ENCODE measurements at places on chromosomes 6 and 20. TPM values are rescaled to one million over a fixed set of nuclear protein-coding genes. Genes with fewer than 3 reads are reported as not detected.

PREX1 gene
- total RNA-seq, result 79.7 TPM

HLA-G gene
- total RNA-seq, result 3.0 TPM

SLC2A4RG gene
- 38.5 TPM for total RNA-seq

ZC3H12D gene
- total RNA-seq, result 37.7 TPM

BPIFB1 gene
- total RNA-seq, result not detected

FHL5 gene
- total RNA-seq, result not detected

OR12D3 gene
- not detected for total RNA-seq

C6orf15 gene
- total RNA-seq, result not detected

SIRPB1 gene
- total RNA-seq, result 0.83 TPM

PPARD gene
- total RNA-seq, result 26.6 TPM

TCF15 gene
- not detected for total RNA-seq

HCRTR2 gene
- total RNA-seq, result not detected

ADGRF1 gene
- total RNA-seq, result not detected

RAB32 gene
- 0.36 TPM for total RNA-seq

NOTCH4 gene
- total RNA-seq, result 1.2 TPM

FAM210B gene
- total RNA-seq, result 4.5 TPM

BTN3A1 gene
- total RNA-seq, result 34.0 TPM

HS3ST5 gene
- total RNA-seq, result not detected

ARMH2 gene
- total RNA-seq, result 0.40 TPM

EDN3 gene
- 0.09 TPM for total RNA-seq

PPP1R14C gene
- 0.86 TPM for total RNA-seq

MYCT1 gene
- not detected for total RNA-seq

STK4 gene
- total RNA-seq, result 154 TPM

PRR18 gene
- 0.23 TPM for total RNA-seq

WFDC6 gene
- total RNA-seq, result not detected

SLCO4A1 gene
- 68.4 TPM for total RNA-seq

PI3 gene
- total RNA-seq, result not detected

TNFRSF21 gene
- 2.5 TPM for total RNA-seq

NRSN1 gene
- total RNA-seq, result not detected

ZNF341 gene
- 5.0 TPM for total RNA-seq

SLC22A7 gene
- not detected for total RNA-seq

OVOL2 gene
- total RNA-seq, result not detected

C6orf136 gene
- total RNA-seq, result 34.8 TPM
